ENCODE measurements at places on chromosomes 6 and 20.

GRCh38 chr20:19212469-19212815 is at the start of gene SLC24A3:
Gene SLC24A3, plus strand, starts transcription at chr20:19212642.
- DNase-seq: no peak

DNA sequence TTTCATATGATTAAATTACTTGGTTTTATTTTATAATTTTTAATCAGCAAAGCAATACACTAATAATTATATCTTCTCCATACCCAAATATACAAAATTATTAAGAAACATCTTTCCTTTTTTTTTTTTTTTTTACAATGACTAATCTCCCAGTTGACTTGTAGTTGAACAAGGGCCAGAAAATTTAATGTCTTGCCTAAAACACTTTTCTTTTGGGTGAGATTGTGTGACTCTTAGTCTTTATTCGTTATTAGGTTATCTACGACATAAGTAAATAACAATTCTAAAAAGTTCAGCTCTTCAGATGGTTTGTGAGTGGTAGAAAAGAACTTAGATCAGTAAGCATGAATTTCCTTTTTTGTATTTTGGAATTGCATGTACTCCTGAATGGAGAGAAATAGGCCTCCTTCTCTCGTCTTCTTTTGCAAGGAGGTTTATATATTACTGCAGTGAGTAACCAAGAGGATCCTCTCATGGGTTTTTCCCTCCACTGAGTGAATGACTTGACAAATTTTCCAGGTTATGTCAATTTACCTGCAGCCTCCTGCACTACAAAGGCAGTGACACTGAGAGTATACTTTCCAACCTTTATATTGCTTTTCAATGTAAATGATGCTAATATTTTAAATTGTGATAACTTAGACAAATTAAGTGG is 364.5 kb upstream of the CITED2 start:
- DNase-seq: no peak

GRCh38 chr6:142856624-142857232 is 88.2 kb downstream of the HIVEP2 start:
- no peak for DNase-seq

- no peak for DNase-seq
These were observed 43.2 kb downstream of the PPP1R3G start for GRCh38 chr6:5128351-5128750.

GRCh38 chr20:37697314-37697713 is 3.5 kb downstream of the CTNNBL1 start:
- no peak for DNase-seq

GRCh38 chr6:43747784-43748183 is 22.2 kb upstream of the VEGFA start:
- DNase-seq: no peak

DNA sequence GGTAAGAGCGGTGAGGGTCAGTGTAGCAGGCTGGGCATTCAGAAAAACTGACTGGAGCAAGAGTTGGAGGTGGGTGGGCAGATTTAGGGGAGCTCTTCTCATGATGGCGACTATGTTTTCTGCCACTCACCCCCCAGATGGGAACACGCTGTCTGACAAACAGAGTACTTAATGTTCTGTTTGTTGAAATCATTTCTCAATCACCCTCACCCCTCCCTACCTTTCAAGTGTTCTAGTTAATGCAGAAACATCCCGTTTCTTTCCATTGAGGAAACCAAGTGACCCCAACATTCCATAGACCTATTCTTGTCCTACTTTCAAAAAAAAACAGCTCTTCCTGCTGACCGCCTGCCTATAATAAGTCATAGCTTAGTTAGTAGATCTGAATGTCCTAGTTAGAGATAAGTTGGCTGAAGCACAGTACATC is 132.5 kb upstream of the NEDD9 start:
- DNase-seq: no peak

DNA sequence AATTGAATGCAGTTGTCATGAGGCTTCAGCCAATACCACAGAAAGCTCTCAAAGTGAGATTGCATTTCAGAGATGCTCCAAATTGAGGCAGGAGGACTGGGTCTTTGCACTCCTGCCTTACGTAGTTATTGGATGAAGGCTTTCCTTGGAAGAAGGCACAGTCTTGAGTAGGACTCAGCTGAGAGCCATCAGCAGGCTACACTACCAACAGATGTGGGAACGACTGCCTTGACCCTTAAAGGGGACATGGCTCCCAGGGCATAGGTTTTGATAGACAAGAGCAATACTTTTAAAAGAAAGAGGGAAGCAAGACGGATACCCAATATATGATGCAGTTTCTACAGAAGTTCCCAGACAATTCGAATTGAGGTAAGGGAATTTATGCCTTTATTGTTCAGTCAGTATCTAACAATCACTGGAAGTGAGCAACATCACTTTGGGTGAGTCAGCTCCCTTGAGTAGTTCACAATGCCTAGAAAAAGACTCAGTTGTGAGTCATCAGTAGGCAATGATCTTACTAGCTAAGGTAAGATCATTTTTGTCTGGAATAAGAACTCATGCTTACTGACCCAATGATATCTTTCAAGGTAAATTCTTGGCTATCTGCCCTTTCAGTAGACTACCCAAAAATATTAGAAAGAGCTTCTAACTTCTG is 390.8 kb downstream of the GJA1 start:
- DNase-seq: no peak

GRCh38 chr6:35691027-35691824 is 2.5 kb upstream of the FKBP5 start:
- DNase-seq: no peak

GRCh38 chr20:50744143-50744792 is 12.9 kb downstream of the PARD6B start:
- DNase-seq: no peak

- no peak for DNase-seq
These were observed 590.6 kb downstream of the QKI start for GRCh38 chr6:164005004-164005711.

DNA sequence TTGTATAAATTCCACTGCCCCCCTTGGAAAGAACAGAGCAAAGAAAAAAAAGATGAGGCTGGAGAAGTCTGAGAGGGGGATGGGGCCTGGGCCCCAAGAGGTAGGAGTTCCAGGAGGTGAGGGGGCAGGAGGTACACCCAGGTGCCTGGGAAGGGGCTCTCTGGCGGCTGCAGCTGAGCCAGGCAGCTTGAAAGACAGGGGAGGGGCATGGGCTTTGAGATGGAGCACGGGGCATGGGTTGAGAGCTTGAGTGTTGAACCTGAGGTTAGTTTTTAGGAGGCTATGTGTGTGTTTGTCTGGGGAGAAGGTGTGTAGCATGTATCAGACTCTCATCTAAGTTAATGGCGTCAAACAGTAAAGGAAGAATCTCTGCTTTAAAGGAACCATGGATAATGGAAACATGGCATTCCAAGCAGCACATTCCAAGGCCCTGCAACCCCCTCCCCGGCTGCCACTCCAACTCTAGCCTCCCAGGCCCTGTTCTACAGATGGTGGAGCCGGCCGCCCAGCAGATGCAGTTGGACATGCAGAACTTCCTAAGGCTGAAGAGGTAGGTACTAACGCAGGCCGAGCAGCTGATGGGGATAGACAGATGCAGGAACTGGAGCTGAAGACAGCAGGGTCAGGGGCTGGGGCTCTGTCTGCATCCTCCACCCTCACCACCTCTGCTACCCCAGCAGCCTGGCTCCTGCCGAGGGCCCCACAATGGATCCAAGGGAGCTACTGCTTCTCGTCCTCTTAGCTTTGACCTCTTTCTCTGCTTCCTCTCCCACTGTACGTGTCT is 42.1 kb downstream of the MDFI start:
- DNase-seq: no peak

GRCh38 chr20:62792940-62793756 is 3.1 kb upstream of the MRGBP start:
- no peak for DNase-seq

- DNase-seq: no peak
These were observed 155.2 kb upstream of the UST start for GRCh38 chr6:148591656-148592055.

DNA sequence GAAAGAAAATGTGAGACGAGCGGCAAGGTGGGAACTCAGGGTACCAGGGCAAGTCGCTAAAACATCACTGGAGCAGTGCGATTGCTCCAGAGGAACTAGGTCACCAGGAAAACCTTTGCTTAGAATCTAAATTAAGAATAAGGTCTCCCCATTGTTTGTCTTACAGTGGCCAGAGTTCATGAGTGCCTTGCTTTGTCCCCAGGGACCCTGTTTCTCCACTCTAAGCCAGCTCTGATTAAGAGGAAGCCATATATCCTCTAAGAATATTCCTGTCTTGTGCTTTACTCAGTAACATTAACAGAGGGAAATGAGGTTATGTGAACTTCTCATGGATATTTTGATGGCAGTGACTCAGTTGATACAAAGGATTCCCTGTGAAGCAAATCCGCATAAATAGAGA is 305.8 kb downstream of the CD83 start:
- DNase-seq: no peak

- DNase-seq: no peak
These were observed 8.4 kb downstream of the VARS2 start for GRCh38 chr6:30922447-30922852.

DNA sequence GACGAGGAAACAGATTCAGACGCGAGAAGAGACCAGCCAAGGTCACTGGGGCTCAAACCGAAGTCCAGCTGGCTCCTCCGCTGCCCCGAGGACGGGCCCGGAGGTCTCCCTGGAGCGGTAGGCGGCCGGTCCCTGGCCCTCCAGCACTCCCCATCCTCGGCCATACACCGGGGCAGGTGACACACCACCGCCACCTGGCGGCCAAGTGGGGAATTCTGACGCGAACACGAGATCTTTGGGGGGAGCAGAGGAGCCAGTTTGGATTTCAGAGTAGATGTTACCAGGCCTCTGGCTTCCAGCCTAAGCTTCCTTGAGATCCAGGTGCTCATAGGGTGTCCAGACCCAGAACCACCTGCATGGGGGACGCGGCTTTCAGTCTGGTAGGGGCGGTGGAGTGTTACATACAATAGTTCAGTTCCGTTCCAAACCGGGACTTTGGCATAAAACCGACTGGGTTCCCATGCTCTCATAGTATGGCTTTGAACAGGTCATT is 16.1 kb downstream of the BPIFB1 start:
- peak; percentile 59 for DNase-seq

DNA sequence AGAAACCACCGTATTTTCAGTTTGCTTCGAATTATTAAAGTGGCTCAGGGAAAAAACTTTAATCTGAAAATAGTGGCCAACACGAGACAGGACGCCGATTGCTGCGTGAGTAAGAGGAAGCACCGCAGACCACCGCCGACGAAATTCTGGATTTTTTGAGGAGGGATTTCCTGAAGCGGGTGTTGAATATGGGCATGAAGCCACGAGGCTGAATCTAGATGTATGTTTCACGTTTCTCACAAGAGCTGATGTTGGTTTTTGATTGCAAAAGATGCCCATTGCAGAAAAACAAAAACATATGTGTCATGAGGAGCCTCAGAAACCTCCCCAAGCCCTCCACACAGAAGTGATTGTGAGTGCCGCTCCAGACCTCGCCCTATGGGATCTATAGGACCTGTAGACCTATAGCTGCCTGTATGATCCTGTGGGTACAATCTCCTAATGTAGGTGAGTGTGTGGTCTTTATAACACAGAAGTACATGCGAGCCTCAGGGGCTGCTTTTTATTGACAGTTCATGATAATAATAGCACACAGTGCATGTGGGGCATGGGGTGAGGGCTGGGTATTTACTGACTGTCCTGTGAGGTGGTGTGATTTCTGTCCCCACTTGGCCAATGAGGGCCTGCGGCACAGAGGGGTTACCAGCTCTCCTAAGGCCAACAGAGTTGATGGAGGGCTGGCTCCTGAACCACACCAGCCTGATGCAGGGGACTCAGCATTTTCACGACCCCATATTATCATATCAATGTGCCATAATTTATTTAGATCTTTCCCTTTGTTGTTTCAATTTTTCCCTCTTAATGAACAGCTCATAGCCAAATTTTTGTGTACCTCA is 243.9 kb downstream of the DLL1 start:
- DNase-seq: no peak

DNA sequence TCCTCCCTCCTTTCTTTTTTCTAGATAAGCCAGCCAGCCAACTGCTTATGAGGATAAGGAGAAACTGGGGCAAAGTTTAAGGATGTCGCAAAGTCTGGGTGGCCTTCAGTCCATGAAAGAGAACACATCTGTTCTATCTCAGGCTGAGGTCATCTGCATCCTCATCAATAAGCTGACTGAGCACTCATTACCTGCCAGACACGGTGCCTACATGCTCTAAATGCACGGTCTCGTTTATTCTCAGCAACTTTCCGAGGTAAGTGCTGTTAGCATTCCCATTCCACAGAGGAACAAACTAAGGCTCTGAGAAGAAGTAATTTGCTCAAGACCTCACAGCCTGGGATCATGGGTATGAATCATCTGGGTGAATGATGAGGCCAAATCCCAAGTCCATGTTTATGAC is 133.1 kb downstream of the BCAS1 start:
- DNase-seq: no peak

- DNase-seq: no peak
These were observed 74.7 kb downstream of the HTR1E start for GRCh38 chr6:87012035-87012434.

GRCh38 chr6:4402477-4402976 is 267.2 kb upstream of the ECI2 start:
- no peak for DNase-seq

GRCh38 chr6:53634184-53634631 is 31.3 kb downstream of the KLHL31 start:
- no peak for DNase-seq

DNA sequence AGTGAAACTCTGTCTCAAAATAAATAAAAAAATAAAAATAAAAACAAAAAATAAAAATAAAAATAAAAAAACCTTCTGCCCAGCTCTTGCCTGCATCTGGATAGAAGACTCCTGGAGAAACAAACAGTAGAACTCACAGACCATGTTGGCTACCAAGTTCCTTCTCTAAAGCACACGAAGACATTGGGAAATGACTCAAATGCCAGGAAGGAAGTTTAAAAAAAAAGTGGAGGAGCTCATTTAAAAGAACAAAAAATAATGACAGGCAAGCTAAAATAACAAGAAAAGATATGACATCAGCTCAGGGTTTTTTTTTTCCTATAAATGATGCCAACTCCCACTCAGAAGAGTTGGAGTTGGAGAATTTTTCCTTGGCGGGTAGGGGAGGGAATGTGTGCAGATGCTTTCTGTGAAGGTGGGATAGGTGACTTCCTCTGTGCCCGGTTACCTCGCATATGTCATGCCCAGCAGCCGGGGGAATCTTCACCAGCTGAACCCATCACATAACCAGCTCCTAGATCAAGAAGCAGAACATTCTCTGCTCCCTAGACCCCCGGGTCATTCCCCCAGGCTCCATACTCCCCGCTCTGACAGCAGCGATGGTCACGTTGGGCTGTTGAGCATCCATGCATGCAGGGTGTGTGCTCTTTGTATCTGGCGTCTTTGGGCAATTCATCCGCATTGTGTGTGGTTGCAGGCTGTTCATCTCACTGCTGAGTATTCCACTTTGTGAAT is 17.3 kb upstream of the CD93 start:
- no peak for DNase-seq

DNA sequence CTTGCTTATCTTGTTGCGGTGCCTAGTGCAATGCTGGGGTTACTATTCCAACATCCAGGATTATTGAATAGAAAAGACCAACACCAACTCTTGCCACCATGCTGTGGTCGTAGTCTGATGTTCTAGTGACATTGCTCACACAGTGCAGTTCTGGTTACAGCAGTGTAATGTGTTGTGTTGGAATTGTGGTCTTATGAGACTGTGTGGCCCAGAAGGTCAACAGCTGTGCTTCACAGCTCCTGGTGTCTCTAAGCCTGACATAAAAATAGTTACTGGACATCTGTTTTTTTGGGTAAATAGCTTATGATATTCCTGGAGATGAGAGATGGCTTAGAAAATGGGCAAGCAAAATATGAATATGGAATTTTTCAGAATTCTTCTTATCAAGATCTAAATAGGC is 57.6 kb downstream of the SLC22A2 start:
- no peak for DNase-seq
